ENCODE measurements at places on chromosomes 12 and 14. TPM values are rescaled to one million over a fixed set of nuclear protein-coding genes. Genes with fewer than 3 reads are reported as not detected.

Gene SMOC1
- total RNA-seq = not detected

Gene CHD8
- total RNA-seq = 49.8 TPM

Gene TTLL5
- 46.9 TPM for total RNA-seq

- no peak for DNase-seq
Measured at GRCh38 chr12:120249875-120250795, 15.4 kb downstream of the PXN start.

DNA sequence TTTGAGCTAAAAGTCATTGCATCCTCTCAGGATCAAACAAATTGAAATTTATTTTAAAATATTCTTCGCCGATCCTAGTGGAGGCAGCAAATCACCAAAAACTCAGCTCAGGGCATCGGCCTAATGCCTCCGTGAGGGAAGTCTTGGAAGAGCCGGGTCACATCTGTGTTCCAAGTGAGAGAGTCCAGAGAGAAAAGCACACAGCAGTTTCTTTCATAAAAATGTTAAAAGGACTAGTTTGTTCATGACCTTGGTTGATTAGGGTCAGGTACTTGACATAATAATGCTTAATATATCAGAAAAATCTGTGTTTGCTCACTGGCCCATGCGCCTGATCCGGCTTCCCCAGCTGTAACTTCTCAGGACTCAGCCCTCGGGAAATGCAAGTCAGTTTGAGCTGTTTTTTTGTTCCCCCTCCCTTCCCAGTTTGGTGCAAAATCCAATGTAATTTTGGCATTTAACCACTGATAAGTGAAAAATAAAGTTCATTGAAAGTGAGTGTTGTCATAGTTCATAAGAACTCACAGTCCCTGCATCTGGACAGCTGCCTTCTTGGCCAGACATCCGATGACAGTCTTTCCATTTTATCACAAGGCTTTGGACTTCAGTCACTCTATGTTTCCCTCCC lies 161.7 kb downstream of the CAND1 start:
- no peak for DNase-seq

- no peak for DNase-seq
Measured at GRCh38 chr12:78666584-78666983, 198.0 kb upstream of the SYT1 start.

DNA sequence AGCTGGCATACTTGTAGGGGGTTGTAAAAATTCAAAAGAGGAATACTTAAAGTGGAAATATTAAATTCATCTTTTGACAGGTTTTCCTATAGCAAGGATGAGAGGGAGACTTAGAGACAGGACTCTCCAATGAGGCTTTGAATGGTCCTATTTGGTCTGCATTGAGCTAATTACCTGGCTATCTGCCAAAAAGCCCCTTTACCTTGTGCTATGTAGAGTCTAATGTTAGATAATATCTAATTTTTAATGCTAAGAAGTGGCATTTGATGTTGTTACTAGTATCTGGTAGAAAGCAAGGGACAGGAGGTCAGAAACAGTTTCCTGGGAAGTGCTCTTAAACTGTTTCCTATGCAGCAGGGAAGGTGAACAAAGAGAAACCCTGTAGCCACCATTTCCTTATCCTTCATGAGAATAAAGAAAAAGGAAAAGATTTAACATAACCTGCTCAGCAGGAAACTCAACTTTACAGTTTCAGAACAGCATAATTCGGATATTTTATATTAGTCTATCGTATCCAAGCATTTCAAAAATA lies 550.0 kb downstream of the SOX5 start:
- DNase-seq = no peak
